ENCODE measurements at places on chromosomes 4 and X.

DNA sequence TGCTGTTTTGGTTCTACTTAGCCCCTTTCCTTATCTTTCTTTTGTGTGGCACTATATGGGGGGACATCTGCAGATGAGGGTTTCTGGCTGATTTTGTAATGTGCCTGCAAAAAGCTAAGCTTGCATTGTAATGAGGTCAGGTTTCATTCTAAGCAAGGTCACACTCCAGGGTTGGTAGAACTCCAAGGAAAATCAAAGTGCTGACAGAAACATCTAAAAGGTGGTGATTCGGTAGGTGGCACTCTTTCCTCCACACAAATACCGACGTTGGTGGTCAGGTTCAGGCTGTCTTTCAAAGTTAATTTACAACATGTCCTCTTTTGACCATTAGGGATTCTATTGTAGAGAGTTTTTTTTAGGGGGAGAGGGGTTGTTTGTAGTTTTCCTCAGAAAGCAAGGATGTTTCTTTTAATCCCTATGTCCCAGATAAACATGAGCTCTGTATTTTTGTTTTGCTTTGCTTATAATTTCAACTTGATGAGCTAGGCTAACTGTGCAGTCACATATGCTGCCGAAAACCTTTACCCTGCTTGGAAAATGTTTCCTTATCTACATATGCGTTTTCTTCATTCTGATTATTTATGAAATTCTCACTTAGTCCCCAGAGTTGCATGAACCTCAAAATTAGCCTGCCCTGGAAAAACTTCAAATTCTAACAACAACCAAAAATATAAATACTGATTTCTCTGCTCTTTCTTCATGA is 434.2 kb downstream of the PPARGC1A start:
- DNase-seq, result no peak

- DNase-seq, result no peak
These were observed 140.1 kb upstream of the TRAM1L1 start for GRCh38 chr4:117225471-117225870.

DNA sequence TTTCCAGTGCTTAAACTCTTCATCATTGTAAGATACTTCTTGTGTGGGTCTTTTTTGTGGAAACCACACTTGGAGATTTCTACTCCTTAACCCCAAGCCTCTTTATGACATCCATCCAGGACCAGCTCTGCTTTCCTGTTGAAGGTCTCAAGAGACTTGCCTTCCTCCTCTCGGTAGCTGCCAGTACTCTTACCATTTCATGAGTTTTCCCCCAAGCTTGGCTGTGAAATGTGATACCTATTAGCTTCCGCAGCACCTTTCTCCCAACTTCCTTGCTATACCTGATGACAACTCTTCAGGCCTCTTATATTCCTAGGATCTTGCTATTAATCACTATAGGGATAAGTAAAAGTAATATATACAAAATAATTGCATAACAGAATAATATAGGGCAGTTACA is 1.9 kb upstream of the DCK start:
- no peak for DNase-seq

DNA sequence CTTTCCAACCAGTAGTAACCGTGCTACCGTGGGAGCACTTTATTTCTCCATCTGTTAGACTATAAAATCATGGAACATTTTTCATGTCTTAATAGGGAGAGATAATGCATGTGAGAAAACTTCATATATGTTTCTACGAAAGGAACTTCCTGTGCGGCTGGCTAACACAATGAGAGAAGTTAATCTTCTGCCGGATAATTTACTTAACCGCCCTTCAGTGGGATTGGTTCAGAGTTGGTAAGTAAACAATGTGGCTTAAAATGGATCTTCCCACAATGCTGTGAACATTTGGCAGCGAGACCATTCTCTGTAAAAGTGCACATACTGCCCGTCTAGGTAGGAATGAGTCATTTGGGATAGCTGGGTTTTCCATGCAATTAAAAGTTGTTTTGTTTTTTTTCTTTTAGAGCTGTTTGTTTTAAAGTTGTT is 29.6 kb downstream of the PDK3 start:
- no peak for DNase-seq

DNA sequence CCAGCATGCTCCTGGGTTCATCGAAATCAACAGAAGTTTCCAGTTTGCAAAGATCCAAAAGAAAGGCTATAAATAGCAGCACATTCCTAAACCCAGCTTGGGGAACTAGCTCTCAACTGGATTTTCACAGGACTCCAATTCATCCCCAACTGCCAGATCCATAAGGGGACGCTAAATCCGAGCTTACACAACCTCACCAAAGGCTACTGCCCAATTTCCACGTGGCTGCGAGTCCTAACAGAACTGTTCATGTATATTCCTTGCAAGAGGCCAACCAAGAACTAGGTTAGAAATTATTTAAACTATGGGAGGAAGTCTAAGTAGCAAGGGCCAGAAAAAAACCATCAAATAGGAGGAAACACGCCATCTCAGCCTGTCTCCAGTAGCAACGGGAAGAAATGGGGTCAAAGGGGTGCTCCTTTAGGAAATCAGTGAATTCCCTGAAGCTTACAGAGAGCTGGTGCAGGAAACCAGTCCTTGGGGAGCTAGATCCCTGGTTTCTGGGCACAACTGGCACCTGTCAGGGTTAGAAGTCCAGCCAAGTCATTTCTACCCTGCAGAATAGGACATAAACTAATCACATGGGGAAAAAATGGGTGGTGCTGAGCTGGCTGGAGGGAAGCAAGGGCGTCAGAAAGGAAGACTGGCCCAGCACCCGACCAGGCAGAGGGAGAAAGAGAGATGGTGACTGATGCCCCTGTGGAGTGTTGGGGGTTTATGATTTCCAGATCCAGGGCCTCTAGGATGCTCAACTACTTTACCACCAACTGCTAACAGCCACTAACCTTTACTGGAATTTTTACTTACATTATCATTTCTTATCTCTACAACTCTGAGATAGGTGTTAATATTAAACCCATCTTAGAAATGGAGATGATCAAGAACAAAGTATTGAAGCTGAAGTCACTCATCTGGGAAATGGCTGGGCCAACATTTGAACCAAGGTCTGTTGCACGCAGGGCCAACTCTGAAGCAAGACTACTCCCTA is 20.5 kb downstream of the RELL1 start:
- no peak for DNase-seq

DNA sequence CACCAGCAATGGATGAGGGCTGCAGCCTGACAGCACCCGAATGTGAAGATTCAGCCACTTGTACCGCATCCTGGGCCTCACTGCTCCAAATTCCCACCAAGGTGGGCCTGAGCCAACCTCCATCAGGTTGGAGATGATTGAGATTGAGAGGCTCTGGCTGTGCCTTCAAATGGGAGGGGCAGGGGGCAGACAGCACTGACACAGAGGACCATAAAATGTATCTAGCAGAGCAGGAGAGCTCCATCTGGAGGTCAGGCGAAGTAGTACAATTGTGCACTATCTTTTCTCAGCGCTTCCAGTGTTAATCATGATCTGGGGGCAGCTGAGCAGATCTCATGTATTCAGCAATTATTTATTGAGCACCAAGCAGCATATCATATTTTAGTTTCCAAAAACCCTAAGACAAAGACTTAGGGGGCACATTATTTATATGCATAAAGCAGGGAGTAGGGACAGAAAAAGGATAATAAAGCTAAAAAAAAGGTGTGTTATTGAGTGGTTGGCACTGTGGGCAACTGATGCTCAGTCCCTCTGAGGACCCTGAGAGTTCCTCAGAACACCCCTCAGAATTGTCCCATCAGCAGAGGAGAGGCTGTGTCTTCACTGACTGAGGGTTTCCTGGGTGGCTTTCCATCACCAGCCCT is 31.6 kb upstream of the C1QTNF7 start:
- peak; percentile 14 for DNase-seq

GRCh38 chr4:120749445-120750151 is 172.9 kb downstream of the PRDM5 start:
- DNase-seq, result no peak

DNA sequence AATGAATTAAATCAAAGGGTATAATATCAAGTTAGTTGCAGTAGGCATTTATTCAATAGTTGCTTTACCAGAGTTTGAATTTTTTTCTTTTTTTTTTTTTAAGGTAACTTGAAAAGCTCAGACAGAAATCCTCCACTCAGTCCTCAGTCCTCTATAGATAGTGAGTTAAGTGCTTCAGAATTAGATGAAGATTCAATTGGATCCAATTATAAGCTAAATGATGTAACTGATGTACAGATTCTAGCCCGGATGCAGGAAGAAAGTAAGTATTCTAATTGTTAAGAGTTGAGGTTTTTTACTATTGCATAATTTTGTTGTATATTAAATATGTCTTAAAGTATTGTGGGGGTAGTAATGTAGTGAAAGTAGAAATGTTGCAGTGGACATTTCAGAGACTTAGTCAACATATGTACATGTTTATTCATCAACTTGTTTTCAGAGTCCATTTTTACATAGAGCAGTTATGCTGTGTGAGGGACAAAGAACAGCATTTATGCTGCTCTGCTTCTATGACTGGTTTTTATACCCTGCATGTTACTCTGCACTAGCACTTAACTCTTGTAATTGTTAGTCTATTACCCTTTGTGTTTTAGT is 38.4 kb downstream of the SLAIN2 start:
- DNase-seq, result no peak

DNA sequence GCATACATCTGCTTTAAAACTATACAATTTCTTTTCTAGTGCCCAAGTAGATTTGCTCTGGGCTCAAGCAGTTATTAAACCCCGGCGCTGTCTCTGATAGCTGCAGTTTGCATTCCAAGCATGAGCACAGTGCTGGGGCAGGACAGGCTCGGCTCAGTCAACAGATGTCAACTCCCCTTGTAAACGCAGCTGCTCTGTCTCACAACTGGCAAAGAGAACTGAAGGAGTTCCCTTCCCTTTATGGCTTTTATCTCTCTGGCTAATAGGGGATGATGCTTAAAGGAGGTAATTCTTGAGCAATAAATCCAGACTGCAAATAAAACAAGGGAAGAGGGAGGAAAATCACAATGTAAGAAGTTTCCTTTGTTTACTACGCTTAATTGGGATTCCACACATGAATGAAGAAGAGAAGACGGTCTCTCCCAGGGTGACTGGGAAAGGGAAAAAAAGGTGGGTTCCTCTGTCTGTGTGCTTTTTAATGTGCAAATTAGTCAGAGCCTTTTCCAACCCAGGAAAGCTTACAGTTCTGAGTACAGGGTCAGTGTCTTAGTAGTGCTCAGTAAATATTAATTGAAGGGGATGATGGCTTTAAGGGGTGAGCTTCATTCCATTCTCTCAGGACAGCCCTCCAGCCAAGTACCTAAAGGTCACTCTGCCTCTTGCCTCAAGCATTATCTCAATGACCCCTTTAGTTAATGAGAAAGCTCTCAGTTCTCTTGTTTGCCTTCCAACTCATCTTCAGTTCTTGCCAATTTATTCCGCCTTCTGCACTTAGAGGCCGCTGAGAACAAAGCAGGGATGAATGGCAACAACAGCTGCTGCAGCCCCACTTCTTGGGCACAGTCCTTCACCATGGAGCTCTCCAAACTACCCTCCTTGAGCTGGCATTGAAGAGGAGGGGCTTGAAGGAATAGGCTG is 155.7 kb upstream of the JADE1 start:
- no peak for DNase-seq

DNA sequence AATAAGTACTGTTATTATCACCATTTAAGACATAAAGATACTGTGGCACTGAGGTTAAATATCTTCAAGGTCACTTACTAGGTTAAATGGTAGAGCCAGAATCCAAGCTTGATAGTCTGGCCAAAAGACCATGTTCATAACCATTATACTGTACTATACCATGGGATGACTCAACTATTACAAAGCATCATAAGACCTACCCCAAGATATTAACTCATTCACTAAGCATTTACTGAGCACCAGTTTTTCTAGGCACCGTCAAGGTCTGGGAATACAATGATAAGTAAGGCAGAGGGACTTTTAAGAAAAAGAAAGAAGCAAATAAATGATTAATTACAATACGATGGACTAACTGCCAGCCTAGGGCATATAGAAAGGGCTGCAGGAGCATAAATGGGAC is 95.5 kb upstream of the KCTD8 start:
- no peak for DNase-seq

GRCh38 chrX:8815460-8816065 is 14.4 kb upstream of the FAM9A start:
- no peak for DNase-seq

DNA sequence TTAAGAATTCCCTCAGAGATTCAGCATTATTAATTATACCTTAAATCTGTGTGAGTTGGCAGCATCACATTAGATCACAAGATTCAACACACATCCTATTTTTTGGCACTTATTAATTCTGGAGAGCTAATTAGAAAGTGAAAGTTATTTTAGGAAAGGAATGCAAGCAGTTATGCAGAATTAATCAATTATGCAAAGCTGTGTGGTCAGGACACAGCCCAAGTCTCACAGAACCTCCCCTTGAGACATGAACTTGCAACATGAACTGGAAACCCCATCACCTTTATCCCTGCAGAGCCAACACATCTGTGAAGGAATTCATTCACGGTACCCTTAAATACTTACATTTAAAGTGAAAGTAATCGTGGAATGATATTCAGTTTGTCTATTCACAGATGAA is 80.5 kb downstream of the TSPAN5 start:
- no peak for DNase-seq

- no peak for DNase-seq
These were observed 115.2 kb upstream of the FRG1 start for GRCh38 chr4:189825466-189825865.

- no peak for DNase-seq
These were observed 330.3 kb downstream of the CBLL2 start for GRCh38 chrX:22603060-22603459.

DNA sequence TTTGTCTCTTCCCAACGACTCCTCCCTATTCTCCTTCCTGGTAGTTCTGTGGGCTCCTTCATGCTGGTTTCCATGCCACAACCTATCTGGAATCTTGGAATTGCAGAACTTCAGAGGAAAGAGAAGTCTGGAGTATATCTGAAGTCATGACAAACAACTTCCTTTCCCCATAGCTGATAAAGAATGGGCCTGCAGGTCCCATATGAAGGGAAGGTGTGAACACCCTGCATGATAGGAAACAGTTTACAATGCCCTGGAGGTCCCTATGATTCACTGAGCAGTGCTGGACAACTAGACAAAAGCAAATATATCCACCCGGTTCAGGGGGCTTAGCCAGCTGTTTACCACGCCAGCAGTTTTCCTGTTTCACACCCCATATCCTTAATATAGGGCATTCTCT is 19.4 kb downstream of the FAM9C start:
- no peak for DNase-seq

GRCh38 chr4:150938873-150939499 is 76.1 kb downstream of the LRBA start:
- DNase-seq, result no peak

DNA sequence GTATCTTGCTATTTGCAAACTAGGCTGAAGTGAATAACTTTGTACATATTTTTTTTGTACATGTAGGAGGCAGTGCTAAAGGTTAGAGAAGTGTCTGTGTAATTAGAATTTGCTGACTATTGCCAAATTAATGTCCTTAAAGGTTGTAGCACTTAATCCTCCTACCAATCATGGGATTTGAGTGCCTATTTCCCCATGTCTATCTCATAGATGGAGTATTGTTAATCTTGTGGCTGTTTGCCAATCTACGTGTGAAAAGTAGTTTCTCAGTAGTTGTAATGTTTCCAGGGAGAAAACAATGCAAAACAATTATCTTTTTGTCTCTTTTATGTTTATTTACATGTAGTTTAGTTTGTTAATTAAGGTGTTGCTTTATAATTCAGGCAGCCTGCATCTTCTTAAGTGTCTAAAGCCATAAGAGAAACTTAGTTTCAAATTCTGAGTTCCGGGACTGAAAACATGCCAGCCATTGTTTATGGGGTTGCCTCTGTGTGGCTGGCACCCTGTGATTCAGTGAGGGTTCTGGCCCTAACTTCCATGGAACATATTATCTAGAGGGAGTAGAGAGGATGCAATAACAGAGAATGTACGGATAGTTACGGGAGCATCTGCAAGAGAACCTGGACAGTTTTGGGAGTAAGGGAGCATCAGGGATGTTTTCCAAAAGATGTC is 142.4 kb downstream of the KLHL8 start:
- no peak for DNase-seq
